Astrocyte (in vitro differentiated cells and primary cell): ENCODE measurements at places on chromosomes 16 and 17. TPM values are rescaled to one million over a fixed set of nuclear protein-coding genes. Genes with fewer than 3 reads are reported as not detected.

The MPP3 gene
- total RNA-seq, result 5.9 and 6.5 TPM in 2 replicates

GRCh38 chr16:49491106-49491670, 117.6 kb downstream of the C16orf78 start:
- H3K27me3 ChIP-seq, result no peaks in the 10 kb centered on the region
- H3K36me3 ChIP-seq, result no peaks in the 10 kb centered on the region
- H3K4me3 ChIP-seq, result no peak overlapping the region
- no peak overlapping the region for H3K27ac ChIP-seq

The ZG16 gene
- not detected in 2 replicates for total RNA-seq

DNA sequence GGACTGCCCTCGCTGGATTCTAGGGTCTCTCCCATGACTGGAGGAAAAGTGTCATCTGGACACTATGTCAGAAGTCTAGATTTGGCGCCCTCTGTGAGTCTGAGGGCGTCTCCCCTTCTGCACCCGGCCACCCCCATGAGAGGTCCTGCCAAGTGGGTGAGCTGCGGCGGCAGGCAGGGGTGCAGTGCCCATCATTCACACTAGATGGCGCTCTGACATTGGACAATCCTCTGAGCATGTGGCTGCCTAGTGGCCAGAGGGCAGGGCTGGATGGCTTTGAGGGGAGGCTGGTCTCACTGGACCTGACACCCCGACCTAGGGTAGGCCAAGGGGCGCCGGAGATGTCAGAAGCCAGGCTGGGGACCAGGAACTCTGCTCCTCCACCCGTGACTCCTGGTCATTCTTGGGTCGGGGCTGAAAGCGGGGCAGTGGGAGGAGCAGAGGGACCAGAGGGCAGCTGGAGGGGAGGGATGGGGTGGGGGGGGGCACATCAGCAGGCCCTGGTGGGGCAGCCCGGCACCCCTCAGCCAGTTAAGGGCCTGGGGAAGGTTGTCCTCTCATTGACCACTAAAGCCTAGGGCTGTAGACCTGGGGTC, 28.0 kb downstream of the MRM1 start:
- H3K27me3 ChIP-seq, result peaks cover 31% of the 10 kb centered on the region
- no peaks in the 10 kb centered on the region for H3K4me1 ChIP-seq
- DNase-seq, result peak; percentile 20
- no peaks in the 10 kb centered on the region for H3K36me3 ChIP-seq
- H3K27ac ChIP-seq, result no peak overlapping the region
- no peak overlapping the region for H3K4me3 ChIP-seq

The CCDC78 gene
- 2.1 and 4.7 TPM in 2 replicates for total RNA-seq

DNA sequence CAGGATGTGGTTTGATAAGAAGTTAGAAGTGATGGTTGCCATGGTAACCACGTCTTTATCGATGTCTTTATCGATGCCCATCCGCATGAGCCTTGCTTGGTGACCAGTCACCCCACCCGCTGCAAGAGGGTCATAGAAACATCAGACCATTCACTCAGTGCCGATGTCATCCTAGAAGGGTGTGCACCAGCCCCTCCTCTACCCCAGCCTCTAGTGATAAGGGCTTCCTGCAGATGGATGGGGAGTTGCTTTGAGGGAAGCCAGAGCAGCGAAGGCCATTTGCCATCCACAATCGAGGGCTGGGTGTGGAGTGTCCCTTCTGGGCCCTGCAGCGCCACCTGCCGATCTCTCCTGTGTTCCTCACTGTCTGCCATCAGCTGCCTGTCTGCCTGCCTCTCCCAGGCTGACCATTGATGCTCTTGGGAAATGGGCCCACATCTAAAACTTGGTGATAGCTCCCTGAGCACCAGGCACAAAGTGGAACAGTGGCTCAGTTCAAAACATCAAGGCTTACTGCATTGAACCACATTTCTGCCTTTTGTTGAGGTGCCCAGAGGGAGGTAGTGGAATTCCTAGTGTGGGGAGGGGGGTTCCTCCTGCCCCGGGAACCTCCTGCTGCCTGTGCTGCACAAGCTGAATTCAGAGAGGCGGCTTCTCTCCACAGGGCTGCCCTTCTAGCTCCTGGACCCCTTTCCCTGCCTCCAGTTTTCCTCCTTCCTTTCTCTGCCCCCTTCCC, 8.9 kb downstream of the CALB2 start:
- H3K27me3 ChIP-seq, result peaks cover 2% of the 10 kb centered on the region
- H3K27ac ChIP-seq, result no peak overlapping the region

GRCh38 chr16:64983963-64984362, 137.9 kb downstream of the CDH11 start:
- H3K27me3 ChIP-seq, result no peaks in the 10 kb centered on the region
- peaks cover 6% of the 10 kb centered on the region for H3K4me1 ChIP-seq
- peaks cover 80% of the 10 kb centered on the region for H3K36me3 ChIP-seq
- no peak overlapping the region for H3K4me3 ChIP-seq
- DNase-seq, result peak; percentile 80
- H3K27ac ChIP-seq, result peak overlapping the region; percentile 7

The OR4D1 gene
- total RNA-seq, result not detected in 2 replicates

The MOSMO gene
- total RNA-seq, result 10.7 and 11.5 TPM in 2 replicates

The FN3K gene
- 4.0 and 4.1 TPM in 2 replicates for total RNA-seq

The DPEP1 gene
- 0.11 and 0.22 TPM in 2 replicates for total RNA-seq
